ENCODE measurements at places on chromosomes 1 and 21. TPM values are rescaled to one million over a fixed set of nuclear protein-coding genes. Genes with fewer than 3 reads are reported as not detected.

FMO3 gene
- 0.09 TPM for total RNA-seq

OLIG1 gene
- not detected for total RNA-seq

WDR77 gene
- 31.2 TPM for total RNA-seq

PRAMEF4 gene
- not detected for total RNA-seq

MPZ gene
- 1.7 TPM for total RNA-seq

LCE3E gene
- total RNA-seq, result not detected

All from dermis lymphatic vessel endothelial cell (primary cell).